ENCODE measurements at places on chromosomes 5 and 9. TPM values are rescaled to one million over a fixed set of nuclear protein-coding genes. Genes with fewer than 3 reads are reported as not detected.

SPINK1 gene
- not detected for total RNA-seq

GRCh38 chr5:43412156-43412555 lies at the start of gene CCL28:
Gene CCL28 (minus strand): TSS chr5:43412391. CDS start chr5:43412316, 75 bp downstream.
- no peak for DNase-seq

DNA sequence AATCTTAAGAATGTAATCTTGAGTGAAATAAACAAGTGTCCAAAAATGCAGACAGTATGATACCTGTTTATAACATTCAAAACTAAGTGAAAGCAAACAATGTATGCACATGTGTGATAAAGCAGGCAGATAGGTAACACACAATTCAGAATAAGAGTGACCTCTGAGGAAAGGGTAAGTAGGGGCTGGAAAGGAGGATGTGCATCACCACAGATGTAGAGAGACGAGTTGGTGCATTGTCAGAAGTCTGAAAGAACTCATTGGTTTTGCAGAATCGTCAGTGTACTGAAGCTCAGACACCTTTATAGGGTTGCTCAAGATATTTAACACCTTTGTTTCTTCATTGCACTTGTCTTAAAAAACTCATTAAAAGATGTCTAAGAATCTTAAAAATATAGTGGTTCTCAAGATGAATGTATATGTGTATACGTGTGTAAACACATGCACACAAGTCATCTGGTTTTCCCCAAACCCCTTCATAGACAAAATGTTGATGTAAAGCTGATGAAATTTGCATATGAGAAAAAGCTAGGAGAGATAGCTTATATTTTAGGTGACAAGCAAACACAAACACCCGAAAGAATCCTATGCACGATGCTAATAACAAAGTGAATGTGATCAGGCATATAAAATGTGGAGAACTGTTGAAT lies 197.6 kb upstream of the MEF2C start:
- no peak for DNase-seq

NR2F1-AS1 gene
- 0.57 TPM for total RNA-seq

GRCh38 chr9:116686135-116686534 lies 970 bp upstream of the TRIM32 start:
- no peak for DNase-seq

DNA sequence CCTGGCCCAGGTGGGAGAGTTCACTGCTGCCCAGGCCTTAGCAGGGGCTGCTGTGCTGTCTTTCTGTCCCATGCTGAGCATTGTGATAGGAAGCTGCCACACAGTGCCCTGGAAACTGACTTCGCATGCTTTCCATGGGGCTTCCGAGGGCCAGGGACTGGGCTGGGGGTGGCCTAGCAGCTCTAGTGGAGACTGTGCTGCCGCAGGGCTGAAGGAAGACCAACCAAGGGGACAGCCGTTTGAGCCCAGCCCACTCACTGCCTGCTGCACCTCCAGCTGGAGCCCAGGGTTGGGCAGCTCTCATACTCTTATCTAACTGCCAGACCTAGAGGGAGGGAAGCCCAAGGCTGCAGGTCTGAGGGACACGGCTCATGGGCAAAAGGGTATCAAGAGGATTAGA lies 79.2 kb downstream of the RGS3 start:
- DNase-seq = peak; percentile 45

GRCh38 chr5:30607301-30607894 lies 586.1 kb upstream of the CDH6 start:
- no peak for DNase-seq
